ENCODE measurements at places on chromosomes 7 and 10.

- DNase-seq, result no peak
Measured at GRCh38 chr7:96861-97260, 95.5 kb upstream of the FAM20C start.

DNA sequence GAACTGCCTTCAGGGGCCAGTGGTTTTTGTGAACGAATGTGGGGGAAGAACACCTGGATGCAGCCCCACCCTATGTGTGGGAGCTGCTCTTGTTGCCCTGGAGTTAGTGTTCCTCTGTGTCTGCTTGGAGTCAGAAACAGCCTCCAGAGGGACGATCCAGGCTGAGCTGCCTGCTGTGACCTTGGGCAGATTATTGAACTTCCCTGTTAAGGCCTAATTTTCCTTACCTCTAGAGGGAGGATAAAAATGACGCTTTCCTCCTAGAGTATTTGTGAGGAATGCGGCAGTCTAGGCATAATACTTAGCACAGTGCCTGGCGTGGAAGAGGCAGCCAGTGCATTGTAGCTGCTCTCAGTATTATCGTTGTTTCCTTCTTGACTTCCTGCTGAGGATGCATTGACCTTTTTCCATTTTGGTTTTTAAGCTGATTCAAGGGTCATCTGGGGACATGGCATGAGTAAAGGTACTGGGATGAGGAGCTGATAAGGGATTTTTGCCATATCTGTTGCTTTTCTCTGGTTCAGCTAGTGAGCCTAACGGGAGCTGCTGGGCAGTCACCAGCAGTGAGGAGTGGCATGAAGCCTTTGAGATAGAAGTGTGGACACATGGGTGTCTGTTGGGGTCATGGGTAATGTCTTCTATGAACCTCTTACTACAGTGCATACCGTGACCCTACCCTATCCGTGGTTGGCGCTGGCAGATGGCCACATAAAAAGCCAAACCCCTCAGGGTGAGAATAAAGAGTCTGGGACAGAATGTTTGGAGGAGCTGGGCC lies 6.4 kb downstream of the ZFYVE27 start:
- no peak for DNase-seq

GRCh38 chr7:20220921-20221547 lies 3.9 kb upstream of the MACC1 start:
- no peak for DNase-seq

GRCh38 chr7:96629884-96630283 lies 79.8 kb downstream of the SEM1 start:
- no peak for DNase-seq

GRCh38 chr10:60352105-60352504 lies 37.6 kb downstream of the ANK3 start:
- no peak for DNase-seq

DNA sequence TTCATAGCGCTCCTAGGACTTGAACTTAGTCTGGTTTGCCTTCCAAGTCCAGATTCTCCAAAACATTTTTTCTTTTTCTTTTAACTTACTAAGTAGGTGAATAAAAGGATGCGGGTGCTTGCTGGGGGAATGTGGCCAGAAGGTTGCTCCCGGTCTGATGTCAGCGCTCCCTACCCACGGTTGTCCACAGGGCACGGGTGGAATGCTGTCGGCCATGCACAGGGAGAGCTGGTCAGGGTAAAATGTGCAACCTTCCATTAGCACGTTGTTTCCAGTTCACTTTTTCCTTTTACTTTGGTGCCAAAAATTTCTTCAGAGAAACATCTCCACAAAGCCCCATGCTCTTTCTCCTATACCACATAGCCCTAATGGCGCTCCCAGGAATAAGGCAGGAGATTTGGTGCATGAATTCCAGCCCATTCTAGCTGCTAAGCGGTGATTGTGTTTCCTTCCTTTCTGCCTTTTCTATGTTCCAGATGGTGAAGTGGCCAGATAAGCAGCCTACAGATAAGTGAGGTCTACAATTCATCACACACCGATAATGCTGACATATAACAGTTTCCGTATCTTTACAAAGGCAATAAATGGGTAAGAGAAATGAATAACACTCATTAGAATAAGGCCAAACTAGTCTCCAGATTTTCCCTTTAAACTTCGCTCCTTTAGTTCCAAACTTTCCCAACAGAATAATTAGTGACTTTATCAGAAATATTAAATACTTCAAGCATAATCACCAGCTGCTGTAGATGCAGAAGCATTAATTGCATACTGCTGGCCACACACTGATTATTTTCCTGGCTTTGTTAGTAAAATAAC lies 138.3 kb upstream of the FGFR2 start:
- DNase-seq, result no peak

DNA sequence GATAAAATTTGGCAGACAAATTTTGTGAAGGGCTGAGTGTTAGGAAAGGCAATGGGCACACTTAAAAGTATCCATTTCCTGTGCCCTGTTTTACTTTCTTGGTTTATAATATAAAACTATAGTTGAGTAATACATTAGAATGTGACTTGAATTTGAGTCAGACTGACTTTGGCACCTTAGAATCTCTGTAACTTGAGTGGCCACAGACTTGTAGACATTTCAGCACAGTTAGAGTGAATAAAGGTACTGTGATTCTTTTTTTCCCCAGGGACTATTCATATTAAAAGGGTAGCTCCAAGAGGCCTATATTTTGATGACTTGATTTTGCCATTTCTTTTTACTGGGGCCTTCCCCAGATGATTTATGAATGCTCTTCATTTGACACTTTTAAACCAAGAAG lies 22.4 kb downstream of the GBF1 start:
- no peak for DNase-seq

- DNase-seq, result no peak
Measured at GRCh38 chr7:42792841-42793240, 119.0 kb downstream of the C7orf25 start.

DNA sequence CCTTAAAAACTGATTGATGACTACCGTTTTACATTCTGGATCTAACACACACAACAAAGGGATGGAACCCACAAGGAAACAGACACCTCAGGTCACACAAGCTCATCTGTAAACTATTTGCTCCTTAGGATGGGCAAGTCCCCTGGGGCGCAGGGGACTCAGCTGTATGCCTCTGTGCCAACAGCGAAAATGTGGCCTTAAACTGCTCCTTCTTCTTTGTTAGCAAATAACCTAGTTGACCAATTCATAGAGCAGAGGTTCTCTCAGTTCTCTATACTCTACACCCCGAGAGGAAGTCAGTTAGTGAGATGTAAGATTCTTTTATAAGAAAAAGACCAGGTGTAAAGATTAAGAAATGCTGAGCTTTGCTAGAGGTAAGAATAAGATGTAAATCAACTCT lies 181.9 kb upstream of the PRSS58 start:
- no peak for DNase-seq

DNA sequence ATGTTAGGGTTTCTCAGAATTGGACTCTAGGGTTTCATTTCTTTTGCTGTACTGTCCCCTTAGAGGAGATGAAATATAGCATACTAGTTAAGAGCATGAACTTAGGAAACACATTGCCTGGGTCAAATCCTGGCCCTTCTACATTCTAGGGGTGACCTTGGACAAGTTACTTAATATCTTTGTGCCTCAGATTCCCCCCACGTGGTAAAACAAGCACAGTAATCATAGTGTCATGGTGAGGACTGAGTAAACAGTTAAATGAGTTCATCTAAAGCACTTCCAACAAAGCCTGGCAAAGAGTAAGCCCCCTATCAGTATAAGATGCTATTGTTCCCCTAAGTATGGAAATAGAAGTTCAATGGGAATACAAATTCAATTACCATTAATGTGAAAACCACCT lies 5.1 kb downstream of the DPY19L1 start:
- DNase-seq, result no peak

GRCh38 chr10:69479240-69480067 lies 28.2 kb downstream of the TSPAN15 start:
- DNase-seq, result no peak

GRCh38 chr7:82481499-82482097 lies 38.0 kb upstream of the CACNA2D1 start:
- DNase-seq, result no peak

- no peak for DNase-seq
Measured at GRCh38 chr7:90955641-90956207, 308.5 kb upstream of the FZD1 start.

GRCh38 chr7:108805808-108806397 lies 236.2 kb downstream of the DNAJB9 start:
- no peak for DNase-seq

GRCh38 chr7:104010052-104010909 lies 20.8 kb upstream of the RELN start:
- DNase-seq, result no peak

DNA sequence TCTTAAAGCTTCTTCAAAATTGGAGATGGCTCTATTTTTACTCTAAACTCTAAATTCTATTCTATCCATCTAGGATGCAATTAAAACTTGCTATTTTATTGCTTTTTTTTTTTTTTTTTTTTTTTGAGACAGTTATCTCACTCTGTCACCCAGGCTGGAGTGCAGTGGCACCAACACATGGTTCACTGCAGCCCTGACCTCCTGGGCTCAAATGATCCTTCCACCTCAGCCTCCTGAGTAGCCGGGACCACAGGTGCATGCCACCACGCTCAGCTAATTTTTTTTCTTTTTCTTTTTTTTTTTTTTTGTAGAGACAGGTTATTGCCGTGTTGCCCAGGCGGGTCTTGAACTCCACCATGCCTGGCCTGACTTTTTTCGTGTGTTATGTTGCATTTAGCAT lies 41.2 kb downstream of the DNAJC1 start:
- DNase-seq, result no peak

- no peak for DNase-seq
Measured at GRCh38 chr7:149811221-149811620, 27.0 kb upstream of the ZNF862 start.

GRCh38 chr10:6600224-6600987 lies 20.3 kb upstream of the PRKCQ start:
- DNase-seq, result no peak

- no peak for DNase-seq
Measured at GRCh38 chr10:127679642-127680255, 57.2 kb upstream of the FOXI2 start.

DNA sequence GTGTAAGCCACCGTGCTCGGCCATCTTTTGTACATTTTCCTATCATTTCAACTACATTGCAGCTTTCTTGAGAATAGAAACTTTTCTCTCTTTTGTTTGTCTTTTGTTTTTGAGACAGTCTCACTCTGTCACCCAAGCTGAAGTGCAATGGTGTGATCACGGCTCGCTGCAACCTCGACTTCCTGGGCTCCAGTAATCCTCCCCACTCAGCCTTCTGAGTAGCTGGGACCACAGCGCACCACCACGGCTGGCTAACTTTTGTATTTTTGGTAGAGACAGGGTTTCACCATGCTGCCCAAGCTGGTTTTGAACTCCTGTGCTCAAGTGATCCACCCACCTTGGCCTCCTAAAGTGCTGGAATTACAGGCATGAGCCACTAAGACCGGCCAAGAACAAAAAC lies 31.3 kb upstream of the DAGLB start:
- DNase-seq, result no peak

DNA sequence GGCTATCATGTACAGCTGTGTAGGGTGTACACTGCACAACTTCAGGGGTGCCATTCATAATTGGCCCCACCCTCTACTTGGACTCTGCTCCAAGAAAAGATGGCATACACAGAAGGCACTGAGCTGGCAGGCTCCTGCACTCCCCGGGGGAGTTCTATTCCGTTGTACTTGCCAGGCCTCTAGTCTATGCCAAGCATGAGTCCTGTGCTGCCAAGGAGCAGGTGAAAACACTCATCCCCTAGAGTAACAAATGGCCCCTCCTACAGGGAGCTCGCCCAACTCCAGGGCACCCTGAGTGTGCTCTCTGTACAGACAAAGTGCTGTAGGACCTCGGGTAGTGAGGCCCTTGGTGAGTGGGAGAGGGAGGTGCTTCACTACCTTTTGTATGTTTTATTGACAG lies 127.2 kb downstream of the SLIT1 start:
- no peak for DNase-seq

DNA sequence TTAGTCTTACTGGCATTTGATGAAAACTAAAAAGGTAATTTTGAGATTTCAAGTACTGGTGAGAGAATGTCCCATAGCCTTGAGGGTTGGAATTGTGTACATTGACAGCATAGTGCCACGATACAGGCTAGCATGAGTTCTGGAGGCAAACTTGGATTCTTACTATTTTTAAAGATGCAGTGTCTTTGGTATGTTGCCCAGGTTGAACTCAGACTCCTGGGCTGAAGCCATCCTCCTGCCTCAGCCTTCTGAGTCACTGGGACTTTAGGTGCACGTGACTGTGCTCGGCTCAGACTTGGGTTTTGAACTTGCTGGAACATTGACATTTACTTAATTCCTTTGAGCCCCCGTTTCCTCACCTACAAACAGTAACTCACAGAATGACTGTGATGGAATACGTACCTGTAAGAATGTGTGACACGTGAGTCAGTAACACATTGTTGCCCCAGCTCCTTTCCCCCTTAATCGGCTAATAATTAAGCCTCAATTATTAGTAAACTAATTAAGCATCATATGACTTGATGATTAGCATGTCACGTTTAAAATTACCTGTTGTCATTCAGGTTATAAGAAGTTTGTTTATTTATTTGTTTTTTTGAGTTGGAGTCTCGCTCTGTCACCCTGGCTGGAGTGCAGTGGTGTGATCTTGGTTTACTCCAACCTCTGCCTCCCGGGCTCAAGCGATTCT lies 10.6 kb downstream of the DNAJB6 start:
- no peak for DNase-seq

- no peak for DNase-seq
Measured at GRCh38 chr10:36888925-36889573, 236.3 kb upstream of the ANKRD30A start.

DNA sequence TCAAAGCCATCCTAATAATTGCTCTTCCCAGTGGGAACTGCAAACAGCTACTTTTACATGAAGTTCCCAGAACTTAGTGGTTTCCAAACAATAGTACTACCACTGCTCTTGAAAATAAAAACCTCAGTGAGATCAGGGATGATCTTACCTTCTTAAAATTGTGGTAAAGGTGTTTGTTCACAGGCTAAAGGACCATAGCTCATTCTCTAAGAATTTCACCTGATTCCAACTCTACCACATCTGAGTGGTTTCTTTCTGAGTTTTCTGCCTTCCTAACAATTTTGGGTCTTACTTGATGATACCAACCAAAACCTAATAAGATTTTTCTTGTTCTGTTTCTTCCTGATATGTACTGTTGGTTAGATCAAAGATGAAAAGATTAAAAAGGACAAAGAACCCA lies 45.6 kb upstream of the AGBL3 start:
- DNase-seq, result no peak

- no peak for DNase-seq
Measured at GRCh38 chr7:24731313-24731712, 26.0 kb downstream of the GSDME start.

GRCh38 chr7:78716876-78717275 lies 736.6 kb downstream of the MAGI2 start:
- DNase-seq, result no peak

- no peak for DNase-seq
Measured at GRCh38 chr7:16055263-16055976, 365.9 kb downstream of the CRPPA start.

GRCh38 chr10:33570495-33570894 lies 236.0 kb upstream of the NRP1 start:
- no peak for DNase-seq

Data from NCI-H1048 (cell line).